ENCODE measurements at places on chromosomes 2 and 18.
A peak's percentile ranks its signal among the peaks of the same experiment; 100 is the strongest.

- no peak for DNase-seq
Observed at GRCh38 chr2:102940684-102941083, 178.9 kb downstream of the TMEM182 start.

GRCh38 chr2:231680992-231681852, 27.1 kb upstream of the PTMA start:
- no peak for DNase-seq

DNA sequence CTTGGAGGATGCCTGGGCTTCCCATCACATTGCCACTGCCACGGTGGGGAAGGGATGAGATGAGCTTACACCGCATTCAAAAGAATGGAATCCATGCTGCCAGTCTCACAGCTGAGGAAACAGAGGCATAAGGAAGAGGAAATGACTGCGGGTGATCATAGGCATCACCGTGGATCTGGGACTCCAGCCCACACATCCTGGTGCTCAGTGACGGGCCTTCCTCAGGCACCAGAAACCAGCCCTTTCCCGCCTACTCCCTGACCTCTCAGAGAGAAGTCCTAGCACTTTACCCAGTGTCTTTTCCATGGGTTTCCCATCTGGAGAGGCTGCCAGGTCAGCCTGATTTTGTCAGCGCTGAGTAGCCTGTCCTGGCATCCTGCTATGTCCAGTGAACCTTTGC, 5.3 kb upstream of the PLB1 start:
- DNase-seq, result no peak

- DNase-seq, result peak; percentile 48
Observed at GRCh38 chr2:134244086-134244485, 9.8 kb upstream of the MGAT5 start.

GRCh38 chr2:25897506-25897905, 19.2 kb upstream of the ASXL2 start:
- no peak for DNase-seq

- DNase-seq, result no peak
Observed at GRCh38 chr2:3178578-3179031, 199.0 kb downstream of the EIPR1 start.

- no peak for DNase-seq
Observed at GRCh38 chr2:142757111-142757510, 120.4 kb upstream of the KYNU start.

- DNase-seq, result no peak
Observed at GRCh38 chr2:158755310-158756087, 39.6 kb upstream of the DAPL1 start.

- DNase-seq, result peak; percentile 27
Observed at GRCh38 chr18:32289483-32290075, 99.7 kb downstream of the MEP1B start.

- peak; percentile 9 for DNase-seq
Observed at GRCh38 chr2:218217360-218218267, 625 bp downstream of the ARPC2 start.

GRCh38 chr2:179274749-179275148, 10.1 kb upstream of the SESTD1 start:
- no peak for DNase-seq

GRCh38 chr2:70686577-70687460, 81.2 kb downstream of the ADD2 start:
- peak; percentile 77 for DNase-seq

- no peak for DNase-seq
Observed at GRCh38 chr2:225328192-225328591, 71.3 kb upstream of the NYAP2 start.

- DNase-seq, result no peak
Observed at GRCh38 chr2:7660816-7661215, 743.6 kb downstream of the RNF144A start.

GRCh38 chr18:46260016-46260878, 156.1 kb downstream of the HAUS1 start:
- DNase-seq, result no peak

DNA sequence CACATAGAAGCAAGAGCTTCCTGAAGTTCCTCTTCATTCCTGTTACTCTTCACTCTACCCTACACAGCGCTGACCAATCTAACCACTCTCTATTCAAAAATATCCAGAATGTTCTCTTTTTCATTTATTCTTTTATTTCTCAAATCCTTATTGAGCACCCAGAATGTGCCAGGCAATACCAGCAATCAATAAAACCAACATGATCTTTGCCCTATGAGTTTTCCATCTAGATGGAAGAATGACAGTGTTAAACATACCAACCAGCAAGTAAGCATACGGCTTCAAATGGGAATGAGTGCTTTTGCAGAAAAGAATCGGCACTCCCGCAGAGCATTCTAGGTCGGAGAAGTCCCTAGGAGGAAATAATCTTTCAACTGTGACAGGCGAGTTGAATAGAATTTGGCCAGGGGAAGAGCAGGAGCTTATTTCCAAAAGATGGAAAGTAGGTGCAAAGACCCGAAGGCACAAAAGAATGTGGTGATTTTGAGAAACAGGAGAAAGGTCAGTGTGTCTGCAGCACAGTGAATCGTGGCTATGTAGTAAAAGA, 217.8 kb upstream of the MEIS1 start:
- DNase-seq, result no peak

DNA sequence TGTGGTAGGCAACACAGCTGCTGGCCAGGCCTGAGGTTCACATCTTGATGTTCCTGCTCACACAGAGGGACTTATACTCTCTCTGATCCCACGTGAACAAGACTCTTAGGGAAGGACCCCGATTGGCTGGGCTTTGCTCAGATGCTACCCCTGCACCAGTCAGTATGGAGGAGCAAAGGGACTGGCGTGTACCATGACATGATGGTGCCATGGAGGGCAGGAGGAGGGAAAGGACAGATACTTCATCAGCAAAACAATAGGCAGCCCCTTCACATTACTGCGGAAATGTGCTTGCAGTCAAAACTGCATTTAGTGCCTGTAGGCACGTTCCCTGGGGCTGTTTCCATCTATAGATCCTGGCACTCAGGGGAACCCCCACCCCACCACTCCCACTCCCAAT, 42.7 kb downstream of the ZFP36L2 start:
- DNase-seq, result no peak

DNA sequence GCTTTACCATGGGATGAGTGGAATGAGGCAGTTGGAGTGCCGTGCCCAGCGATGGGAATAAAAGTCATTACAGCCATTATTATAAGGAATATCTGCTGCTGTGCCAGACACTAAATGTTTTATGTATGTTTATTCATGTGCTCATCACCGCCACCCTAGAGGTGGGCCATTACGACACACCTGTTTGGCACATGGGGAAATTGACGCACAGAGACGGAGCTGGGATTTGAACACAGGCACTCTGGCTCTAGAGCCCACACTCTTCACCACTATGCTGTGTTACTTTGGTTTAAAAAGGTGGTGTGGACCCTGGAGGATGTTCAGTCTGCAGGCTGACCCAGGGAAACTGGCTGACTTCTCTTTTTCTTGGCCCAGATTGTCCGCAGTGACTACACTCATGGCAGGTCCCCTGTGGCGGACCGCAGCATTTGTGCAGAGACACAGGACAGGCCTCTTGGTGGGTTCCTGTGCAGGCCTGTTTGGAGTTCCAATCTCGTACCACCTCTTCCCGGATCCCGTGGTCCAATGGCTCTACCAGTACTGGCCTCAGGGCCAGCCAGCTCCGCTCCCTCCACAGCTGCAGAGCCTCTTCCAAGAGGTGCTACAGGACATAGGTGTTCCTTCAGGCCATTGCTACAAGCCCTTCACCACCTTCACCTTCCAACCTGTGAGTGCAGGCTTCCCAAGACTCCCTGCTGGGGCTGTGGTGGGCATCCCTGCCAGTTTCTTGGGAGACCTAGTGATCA, 1.6 kb downstream of the TMEM177 start:
- no peak for DNase-seq

- no peak for DNase-seq
Observed at GRCh38 chr2:160332318-160332717, 132.2 kb upstream of the ITGB6 start.

- no peak for DNase-seq
Observed at GRCh38 chr2:8137801-8138200, 544.1 kb upstream of the ID2 start.
